Stimulated activated CD4-positive, alpha-beta T cell treated with anti-CD3 and anti-CD28 coated beads, Interleukin-4, amount 100 ng/mL, for 4 hours (primary cell): ENCODE measurements at places on chromosomes 6 and 20.

DNA sequence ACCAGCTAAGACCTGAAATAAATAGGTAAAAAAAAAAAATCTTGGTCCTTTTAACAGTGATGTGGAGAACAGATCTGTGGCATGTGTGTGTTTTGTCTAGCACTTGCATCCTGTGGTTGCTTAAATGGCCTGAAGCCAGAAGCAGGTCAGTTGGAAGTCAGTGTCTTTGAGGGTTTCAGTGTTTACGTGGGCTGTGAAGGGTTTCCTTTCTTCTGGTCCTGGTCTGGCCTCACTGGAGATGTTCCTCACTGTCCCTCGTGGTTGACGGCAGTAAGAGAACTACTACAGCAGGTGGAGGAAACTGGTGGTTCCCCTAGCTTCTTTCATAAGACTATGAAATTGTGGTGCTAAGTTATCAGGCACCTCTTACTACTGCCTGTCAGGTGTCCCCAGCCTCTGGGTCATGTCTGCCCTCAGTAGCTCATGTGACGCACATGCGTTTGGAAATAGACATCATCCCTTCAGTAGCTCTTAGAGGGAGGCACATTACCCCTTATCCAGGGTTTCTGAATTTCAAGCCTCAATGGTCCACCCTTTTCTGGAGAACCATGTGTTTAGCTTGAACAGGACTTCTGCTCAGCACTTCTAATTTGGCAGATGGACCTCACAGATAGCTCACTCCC lies 59.4 kb upstream of the SCP2D1 start:
- DNase-seq: no peak

GRCh38 chr20:61841966-61842365 lies 223.7 kb downstream of the TAF4 start:
- no peak for DNase-seq

GRCh38 chr6:108142240-108142639 lies 23.6 kb upstream of the NR2E1 start:
- no peak for DNase-seq

GRCh38 chr6:14434916-14435690 lies 317.5 kb downstream of the CD83 start:
- DNase-seq: no peak

- DNase-seq: no peak
Observed at GRCh38 chr6:79403086-79403485, 134.1 kb downstream of the LCA5 start.

GRCh38 chr20:4835244-4836177 lies 113.8 kb downstream of the PRND start:
- no peak for DNase-seq

GRCh38 chr6:69487688-69488087 lies 309.1 kb downstream of the LMBRD1 start:
- DNase-seq: no peak

- DNase-seq: no peak
Observed at GRCh38 chr20:60937585-60937984, 314.5 kb upstream of the CDH4 start.

GRCh38 chr6:67889682-67889995 lies 745.4 kb upstream of the ADGRB3 start:
- no peak for DNase-seq

DNA sequence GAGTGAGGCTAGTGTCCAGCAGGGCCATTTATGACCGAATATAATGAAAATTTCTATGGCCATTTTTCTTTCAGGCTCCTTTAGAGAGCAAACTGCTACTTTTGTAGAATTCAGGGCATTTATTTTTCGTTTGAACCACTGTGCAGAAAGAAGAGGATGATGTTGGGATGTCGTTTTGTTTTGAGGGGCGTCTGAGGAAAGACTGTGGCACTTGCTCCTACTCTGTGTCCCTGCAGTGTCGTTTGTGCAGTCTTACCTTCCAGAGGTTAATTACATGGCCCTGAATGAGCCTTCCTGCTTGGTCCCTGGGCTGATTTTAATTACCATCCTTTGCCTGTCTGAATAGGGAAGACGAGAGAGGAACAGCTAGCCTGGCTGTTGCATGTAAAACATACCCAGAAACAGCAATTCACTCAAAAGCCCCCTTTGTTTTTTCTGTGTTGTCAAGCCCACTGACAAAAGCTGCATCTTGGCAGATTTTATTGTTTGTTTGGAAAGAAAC lies 65.3 kb downstream of the CTNNBL1 start:
- DNase-seq: no peak

- no peak for DNase-seq
Observed at GRCh38 chr6:155067956-155068615, 73.0 kb downstream of the TIAM2 start.

DNA sequence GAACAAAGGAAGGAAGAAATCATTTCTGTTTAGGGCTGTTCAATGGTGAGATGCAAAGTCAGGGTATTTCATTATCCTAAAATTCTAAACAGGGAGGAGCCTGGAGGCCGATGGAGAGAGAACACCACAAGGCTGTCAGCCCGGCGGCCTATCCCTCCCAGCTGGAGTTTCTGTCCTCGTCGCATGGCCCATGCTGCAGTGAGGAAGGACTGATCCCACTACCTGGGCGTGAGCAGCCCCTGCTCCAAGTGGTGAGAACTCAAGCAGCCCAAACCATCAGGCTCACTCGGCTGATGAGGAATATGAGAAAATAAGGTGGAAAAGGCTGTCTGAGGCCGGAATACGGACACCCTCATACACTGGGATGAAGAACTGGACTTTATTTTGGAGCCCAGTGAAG lies 30.8 kb downstream of the DIDO1 start:
- no peak for DNase-seq

GRCh38 chr6:650098-650497 lies 6.8 kb downstream of the HUS1B start:
- DNase-seq: no peak

GRCh38 chr6:35508542-35508941 lies 4.2 kb downstream of the TULP1 start:
- no peak for DNase-seq

DNA sequence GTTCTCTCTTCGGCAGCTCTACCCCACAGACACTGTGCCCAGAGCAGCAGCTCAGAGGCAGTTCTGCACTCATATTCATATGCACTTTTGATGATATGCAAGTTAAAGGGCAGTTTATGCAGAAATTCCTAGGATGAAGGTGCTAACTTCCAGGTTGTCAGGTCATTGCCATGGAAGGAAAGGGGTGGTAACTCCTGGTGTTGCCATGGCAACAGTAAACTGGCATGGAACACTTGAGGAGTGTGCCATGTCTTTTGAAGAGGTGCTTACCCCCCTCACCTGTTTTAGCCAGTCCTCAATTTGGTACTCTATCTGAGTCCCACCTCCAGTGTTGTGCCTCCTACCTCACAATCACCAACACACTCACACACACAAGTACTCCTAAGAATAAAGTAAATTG lies 539.4 kb upstream of the BTBD3 start:
- DNase-seq: no peak

GRCh38 chr6:141467041-141467440 lies 665.7 kb upstream of the GJE1 start:
- DNase-seq: no peak

- DNase-seq: no peak
Observed at GRCh38 chr6:22468256-22468965, 101.0 kb upstream of the HDGFL1 start.

GRCh38 chr6:149888093-149888492 lies 9.8 kb downstream of the RAET1E start:
- DNase-seq: no peak

DNA sequence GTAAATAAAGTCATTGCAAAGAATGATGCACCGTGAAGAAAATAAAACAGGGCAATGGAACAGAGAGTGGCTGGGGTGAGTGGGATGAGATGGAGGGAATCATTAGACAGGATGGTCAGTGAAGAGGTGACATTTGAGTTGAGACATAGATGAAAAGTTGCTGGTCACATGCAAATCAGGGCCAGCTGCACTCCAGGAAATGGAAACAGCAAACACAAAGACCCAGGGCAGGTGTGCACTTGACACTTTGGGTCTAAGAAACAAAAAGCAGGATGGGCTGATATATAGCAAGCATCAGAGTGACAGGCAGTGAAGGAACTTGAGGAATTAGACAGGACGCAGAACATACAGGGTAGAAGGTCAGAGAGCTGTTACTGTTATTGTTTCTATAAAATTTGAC lies 171.5 kb upstream of the RIPOR2 start:
- no peak for DNase-seq

GRCh38 chr6:88764081-88764480 lies 199.3 kb downstream of the RNGTT start:
- DNase-seq: no peak

DNA sequence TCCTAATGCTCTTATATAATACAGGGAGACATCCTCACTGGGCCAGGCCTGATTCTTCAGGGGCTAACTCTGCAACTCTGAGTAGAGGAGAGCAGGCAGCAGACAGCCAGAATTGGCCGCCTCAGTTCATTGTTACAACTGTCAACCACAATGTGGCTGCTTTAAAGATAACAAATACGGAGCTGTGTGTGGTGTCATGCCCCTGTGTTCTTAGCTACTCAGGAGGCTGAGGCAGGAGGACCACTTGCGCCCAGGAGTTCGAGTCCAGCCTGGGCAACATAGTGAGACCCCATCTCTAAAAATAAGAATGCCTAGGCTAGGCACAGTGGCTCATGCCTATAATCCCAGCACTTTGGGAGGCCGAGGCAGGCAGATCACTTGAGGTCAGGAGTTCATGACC lies 34.3 kb downstream of the CEP250 start:
- DNase-seq: no peak

DNA sequence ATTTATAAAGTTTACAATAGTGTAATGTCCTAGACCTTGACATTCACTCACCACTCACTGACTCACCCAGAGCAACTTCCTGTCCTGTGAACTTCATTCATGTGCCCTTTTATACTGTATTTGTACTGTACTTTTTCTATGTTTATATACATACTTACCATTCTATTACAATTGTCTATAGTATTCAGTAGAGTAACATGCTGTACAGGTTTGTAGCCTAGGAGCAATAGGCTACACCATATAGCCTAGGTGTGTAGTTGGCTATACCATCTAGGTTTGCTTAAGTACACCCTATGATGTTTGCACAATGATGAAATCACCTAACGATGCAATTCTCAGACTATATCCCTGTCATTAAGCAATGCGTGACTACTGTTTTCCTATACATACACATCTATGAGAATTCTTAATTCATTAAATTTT lies 17.5 kb downstream of the EDEM2 start:
- DNase-seq: no peak

DNA sequence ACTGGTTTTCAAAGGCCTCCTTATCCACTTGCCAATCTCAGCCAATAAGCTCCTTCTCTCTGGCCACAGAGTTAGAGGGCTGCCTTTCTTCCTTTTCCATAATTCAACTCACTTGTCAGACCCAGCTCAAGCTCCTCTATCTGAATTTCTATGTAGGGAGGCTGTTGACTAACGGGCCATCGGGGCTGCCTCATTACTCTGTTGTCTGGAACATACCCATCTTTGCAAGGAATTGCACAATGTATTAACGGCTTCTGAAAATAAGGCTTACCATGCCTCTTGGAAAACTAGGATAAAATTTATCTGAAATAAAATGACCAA lies 28.5 kb upstream of the KIF6 start:
- DNase-seq: no peak

- peak; percentile 50 for DNase-seq
Observed at GRCh38 chr6:90083891-90084290, 189.6 kb downstream of the GJA10 start.

- DNase-seq: no peak
Observed at GRCh38 chr6:154242617-154243357, 113.8 kb downstream of the IPCEF1 start.

- DNase-seq: no peak
Observed at GRCh38 chr6:90500458-90500857, 86.4 kb downstream of the MAP3K7 start.

DNA sequence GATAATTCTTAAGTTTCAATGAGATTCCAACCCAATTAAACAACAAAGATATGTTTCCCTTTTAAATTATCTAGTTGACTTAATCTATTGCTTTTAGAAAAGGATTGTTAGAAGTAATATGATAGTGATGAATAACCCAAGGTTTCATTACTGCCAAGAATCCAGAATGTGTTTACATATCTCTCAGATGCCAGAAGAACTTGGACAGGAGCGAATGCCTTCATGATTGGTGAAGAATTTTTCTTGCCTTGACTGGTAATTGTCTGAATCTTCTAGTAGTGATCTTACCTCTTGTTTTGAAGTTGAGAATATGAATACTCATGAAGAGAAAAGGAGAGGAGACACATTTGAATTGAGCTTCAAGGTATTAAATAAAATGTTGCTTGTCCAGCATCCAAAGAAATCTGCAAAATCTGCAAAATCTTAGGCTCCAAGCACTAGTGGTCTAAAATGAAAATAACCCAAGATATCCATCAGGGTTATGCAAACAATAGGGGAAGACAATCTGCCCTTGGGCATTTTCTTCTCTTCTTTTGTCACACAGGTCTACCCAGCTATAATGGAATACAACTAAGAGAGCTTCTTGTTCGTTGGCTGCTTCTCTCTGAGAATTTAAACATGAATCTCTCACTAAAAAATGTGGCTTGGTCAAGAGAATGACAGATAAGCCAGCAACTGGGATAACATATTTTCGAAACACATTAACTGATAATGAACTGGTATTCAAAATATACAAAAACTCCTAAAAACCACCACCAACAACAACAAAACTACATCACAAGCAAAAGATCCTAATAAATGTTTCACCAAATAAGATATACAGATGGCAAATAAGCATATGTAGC lies 928.9 kb downstream of the EYS start:
- DNase-seq: no peak

- DNase-seq: no peak
Observed at GRCh38 chr6:4372866-4373265, 237.5 kb upstream of the ECI2 start.

GRCh38 chr6:143253586-143253985 lies 192.9 kb downstream of the AIG1 start:
- DNase-seq: no peak

- no peak for DNase-seq
Observed at GRCh38 chr20:31630187-31630790, 7.4 kb upstream of the COX4I2 start.

DNA sequence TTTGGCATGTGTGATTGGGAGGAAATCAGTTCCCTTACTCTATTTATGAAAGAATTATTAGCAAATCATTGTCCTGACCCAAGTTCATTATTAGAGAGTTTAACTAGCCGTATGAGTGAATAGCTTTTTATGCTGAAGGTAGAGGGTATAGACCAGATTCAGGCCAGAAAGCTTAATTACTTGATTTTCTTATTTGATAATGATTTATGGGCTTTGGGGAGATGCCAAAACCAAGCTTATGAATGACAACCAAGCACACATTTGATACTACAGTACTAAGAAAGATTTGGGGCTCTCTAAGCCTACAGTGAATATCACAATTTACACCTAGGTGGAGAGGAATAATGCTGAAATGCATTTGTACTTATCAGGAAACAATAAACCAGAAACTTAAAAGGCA lies 193.2 kb downstream of the ARHGAP18 start:
- no peak for DNase-seq

- no peak for DNase-seq
Observed at GRCh38 chr6:31414771-31415265, 11.4 kb downstream of the MICA start.

DNA sequence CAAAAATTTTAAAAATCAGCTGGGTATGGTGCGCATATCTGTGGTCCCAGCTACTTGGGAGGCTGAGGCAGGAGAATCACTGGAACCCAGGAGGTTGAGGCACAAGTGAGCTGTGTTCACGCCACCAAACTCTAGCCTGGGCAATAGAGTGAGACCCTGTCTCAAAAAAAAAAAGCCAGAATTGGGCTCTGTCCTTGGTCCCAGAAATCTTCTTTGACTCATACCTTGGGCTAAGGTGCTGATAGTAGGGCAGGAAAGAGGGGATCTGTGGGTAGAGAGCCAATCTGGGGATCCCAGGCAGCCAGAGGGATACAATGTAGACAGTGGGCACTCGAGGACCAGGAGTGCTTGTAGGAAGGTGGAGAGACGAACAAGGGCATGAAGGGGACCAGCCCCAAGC lies 13.3 kb downstream of the ETV7 start:
- no peak for DNase-seq
